ENCODE measurements at places on chromosomes 5 and 9.
A peak's percentile ranks its signal among the peaks of the same experiment; 100 is the strongest.

GRCh38 chr9:98117984-98118639 lies 910 bp downstream of the TRIM14 start:
- DNase-seq: no peak

GRCh38 chr5:31036411-31036810 lies 157.1 kb upstream of the CDH6 start:
- no peak for DNase-seq

DNA sequence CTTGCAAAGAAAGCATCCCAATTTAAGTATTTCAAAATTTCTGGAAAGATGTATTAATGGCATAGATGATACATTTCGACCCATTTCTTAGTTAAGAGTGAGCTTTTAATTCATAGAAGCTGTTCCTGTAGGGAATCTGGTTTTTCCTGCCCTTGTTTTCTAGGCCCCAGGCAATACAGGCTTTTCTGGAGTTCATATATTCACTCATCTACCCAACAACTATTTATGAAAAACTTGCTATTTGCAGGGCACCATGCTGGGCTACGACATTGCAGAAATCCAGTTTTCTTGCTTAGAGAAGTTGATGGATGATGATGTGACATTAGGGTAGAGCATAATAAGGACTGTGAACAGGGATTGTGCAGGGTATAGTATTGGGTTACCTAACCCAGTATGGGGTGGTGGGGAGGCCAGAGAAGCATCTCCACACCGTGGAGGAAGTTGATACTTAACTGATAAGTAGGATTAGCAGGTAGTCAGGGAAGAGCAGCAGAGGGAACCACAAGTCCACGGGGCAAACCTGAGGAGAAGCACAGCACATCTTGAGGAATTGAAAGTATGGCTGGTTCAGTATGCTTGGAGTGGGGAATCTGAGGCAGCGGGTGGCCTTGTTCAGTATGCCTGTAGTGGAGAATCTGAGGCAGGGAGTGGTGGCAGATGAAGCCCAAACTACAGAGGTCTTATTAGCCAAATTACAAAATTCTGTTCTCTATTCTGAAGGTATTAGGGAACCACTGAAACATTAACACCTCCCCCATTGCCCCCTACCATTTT lies 247.5 kb downstream of the ARRDC3 start:
- no peak for DNase-seq

GRCh38 chr5:55154873-55155272 lies 5.1 kb upstream of the GPX8 start:
- DNase-seq: no peak

- DNase-seq: peak; percentile 11
Measured at GRCh38 chr5:157431544-157432200, 28.3 kb upstream of the NIPAL4 start.

DNA sequence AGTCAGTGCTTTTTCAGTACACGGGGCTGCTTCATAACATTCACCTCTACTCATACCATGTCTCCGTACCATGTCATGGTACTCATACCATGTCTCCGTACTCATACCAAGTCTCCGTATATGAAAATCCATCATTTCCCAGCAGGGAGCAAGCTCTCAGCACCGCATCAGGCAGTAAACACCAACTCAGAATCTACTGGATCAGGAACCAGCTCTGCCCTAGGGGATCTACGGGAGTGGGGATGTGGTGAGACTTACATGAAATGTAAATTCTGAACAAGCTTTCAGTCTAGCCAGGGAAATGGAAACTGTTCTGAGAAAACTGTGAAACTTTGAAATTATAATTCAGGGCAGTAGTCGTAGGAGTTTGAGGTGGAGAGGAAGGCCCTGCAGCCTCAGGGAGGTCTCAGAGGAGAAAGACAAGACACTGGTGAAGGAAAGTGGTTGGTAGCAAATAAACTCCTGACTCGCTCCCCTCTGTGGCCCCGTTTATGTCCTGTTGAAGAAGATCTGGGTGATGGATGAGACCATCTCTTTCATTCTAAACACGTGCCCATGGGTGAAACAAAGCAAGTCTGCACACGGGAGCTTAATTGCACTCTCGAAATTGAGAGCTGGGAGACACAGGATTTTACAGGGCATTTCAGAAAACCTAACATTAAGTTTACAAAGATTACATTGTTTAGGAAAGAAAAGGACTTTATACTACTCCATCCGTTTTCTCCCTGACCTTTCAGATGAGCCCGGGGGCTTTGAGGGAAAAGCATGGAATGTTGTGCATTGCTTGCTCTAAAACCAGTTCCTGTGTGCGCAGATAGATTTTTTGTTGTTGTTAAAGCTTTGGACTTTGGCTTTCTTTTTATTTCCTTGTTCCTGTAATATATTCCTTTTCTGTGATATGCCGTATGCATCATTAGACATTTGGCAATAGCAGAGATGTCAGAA lies 26.8 kb downstream of the ACTBL2 start:
- no peak for DNase-seq

- DNase-seq: no peak
Measured at GRCh38 chr5:40381676-40382363, 297.9 kb upstream of the PTGER4 start.
